Muscle of leg (tissue), 16 donors: ENCODE measurements at places on chromosomes 11 and 22.

DNA sequence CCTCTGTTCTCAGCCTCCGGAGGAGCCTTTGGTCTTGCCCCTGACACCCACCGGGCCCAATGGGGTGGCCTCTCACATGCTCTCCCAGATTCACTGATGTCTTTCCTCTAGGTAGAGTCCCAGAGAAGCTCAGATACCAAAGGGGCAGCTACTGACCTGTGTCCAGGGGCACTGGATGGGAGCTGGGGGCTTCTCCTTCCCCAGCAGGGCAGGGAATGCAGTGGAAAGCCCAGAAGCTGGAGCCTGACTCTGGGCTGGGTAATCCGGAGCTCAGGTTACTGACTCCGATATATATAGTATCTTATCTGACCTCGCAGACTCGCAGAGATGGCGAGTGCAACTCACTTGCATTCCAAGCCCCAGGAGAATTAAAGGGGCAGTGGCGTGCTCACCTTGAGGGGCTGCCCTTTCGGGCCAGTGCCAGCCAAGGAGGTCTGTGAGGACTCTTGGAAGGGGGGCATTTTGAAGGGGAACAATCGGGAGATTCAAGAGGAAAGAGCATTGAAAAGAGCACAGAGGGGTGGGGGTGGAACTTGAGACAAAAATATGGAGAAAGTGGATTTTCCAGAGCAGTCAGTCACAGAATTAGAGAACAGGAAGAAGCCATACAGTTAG, 2.5 kb downstream of the USP2 start:
- peak; percentile 65 for DNase-seq

- DNase-seq = no peak
Observed at GRCh38 chr11:74069146-74070046, 60.5 kb upstream of the UCP3 start.

DNA sequence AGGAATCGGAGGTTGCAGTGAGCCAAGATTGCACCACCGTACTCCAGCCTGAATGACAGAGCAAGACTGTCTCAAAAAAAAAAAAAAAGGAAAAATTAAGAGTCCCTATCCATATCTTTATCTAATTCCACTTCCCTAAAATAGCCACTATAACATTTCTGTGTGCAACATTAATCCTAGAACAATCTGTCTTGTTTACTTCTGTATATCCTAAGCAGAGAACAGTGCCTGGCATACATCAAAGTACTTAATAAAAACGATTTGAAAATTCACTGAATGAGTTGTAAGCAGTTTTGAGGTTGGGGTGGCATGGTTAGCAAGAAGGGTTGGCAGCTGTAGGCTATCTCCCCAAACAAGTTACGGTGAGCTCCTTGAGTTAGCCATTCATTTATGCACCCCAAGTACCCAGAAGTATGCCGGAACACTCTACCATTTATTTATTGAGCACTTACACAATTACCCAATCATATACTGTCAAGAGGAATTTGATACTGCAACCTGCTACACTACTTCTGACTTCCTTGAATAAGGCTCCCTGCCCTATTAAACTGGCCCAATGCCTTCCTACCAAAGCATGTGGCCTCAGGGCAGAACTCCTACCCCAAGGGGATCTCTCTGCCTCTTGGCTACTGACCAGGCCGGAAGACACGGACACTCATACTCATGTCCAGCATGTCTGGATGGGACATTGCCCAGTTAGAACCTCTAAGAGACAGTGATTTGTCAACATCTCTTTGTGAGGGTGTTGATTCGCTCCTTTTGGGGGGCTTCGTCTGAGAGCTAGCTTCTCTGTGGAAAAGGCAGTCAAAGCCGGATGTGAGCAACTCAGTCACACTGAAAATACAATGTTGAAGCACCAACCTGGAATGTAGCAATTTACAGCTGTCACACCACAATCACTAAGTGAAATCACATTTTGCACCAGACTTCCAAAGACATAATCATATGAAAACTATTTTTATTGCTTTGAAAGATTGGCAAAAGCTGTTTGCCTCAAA, 16.3 kb upstream of the TMEM41B start:
- no peak for DNase-seq

- DNase-seq = no peak
Observed at GRCh38 chr22:20607157-20607907, 99.9 kb downstream of the MED15 start.

DNA sequence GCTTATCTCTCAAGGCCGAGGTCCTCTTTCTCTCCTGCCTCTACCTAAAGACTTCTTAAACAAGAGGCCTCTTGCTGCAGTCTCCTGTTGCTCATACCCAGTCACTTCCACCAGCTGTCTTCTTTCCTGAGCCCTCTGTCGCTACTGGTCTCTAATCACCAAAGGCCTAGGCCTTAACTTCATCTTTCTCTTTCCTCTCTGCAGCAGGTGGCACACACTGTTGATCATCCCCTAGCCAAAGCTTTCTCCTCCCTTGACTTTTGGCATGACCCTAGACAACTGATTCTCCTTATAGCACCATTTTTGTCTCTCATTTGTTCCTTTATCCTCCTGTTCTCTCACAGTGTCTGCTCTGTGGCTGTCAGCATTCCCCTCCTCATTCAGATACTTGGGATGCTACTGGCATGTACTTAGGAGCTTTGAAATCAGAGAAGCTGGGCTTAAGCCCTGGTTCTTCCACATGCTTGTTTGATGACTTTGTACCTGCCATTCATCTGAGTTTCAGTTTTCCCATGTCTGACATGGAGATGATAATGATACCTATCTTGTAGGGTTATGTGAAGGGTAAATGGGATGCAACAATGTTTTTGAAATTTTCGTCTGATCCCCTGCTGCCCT, 22.4 kb downstream of the ENDOD1 start:
- peak; percentile 42 for DNase-seq

- DNase-seq = peak; percentile 98
Observed at GRCh38 chr11:18526521-18527296, at the start of gene TSG101. TSS of gene TSG101 (minus strand) at chr11:18526942. CDS start at chr11:18526816, 126 bp downstream.
